ENCODE measurements at places on chromosomes 16 and 17.

DNA sequence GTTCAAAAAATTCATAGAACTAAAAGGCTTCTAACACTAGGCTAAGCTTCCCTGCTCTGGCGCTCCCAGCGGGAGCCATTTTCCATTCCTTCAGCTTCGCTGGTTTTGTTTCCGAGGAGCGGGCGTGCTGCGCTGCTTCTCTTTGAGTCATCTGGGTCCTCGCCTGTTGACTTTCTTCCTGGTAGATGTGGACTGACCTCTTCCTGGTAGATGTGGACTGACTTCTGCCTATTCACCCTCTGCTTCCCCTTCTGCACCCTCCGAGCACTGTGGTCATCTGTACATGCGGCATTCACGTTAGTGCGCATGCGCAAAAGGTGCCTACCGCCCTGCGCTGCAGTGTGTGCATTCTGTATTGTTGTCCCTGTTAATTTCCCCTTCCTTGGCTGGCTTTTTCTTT, 40.8 kb upstream of the SEC14L1 start:
- DNase-seq: no peak

GRCh38 chr16:11759997-11760396, 17.3 kb upstream of the TXNDC11 start:
- DNase-seq: no peak

GRCh38 chr16:89909777-89910716, 8.6 kb upstream of the MC1R start:
- peak; percentile 53 for DNase-seq

DNA sequence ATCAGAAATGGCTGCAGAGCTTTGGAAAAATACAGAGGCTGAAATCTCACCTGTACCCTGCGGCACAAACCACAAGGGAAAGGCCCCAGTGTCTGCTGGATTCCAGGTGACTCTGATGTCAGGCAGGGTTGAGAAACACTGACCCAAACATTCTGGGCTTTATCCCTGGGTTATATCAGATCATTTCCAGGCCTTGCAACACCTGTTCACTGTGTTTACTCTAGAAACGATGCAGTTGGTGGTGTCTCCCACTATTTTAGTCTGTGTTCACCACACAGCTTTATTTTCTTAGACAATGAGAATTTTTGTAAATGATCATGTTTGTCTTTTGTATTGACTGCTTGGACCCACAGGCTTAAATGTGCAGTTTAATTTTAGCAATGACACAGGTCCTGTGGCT, 151.5 kb upstream of the SDK2 start:
- no peak for DNase-seq

- DNase-seq: no peak
Measured at GRCh38 chr17:15513058-15513791, 45.8 kb upstream of the CDRT4 start.

DNA sequence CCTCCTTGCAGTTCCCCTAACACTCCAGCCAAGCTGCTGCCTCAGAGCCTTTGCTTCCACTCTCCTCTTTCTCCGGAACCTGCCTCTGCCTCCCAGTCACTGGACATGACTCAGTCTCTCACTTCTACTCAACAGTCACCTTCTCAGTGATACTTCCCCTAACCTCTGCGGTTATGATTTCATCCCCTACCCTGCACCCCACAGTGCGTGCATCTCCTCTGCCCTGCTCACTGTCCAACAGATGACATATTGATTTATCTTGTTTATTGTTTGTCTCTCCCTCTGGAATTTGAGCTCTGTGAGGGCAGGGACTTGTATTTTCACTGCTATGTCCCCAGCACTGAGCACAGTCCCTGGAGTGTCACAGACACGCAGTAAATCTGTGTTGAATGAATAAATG, 100.7 kb downstream of the CYLD start:
- DNase-seq: no peak
